ENCODE measurements at places on chromosomes 13 and 19. TPM values are rescaled to one million over a fixed set of nuclear protein-coding genes. Genes with fewer than 3 reads are reported as not detected.

DNA sequence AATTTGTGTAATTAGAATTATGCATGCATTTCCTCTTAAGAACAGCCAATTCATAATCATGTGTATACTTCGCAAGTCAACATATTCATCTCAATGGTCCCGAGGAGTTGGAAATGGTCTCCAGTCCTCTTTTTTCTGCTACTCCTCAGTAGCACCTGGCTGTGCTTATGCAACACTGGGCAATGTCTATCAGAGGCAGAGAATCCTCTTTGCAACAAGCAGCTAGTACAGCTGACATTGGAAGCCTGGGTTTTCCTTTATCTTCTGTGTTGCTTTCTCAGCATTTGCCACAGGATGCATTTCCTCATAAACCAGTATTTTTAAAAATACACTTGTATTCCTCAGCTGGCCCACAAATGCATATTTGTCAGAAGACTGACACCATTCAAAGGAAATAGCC, 405.3 kb upstream of the GPC6 start:
- no peaks in the 10 kb centered on the region for H3K27me3 ChIP-seq
- H3K4me1 ChIP-seq = no peaks in the 10 kb centered on the region
- no peak overlapping the region for H3K4me3 ChIP-seq
- DNase-seq = no peak
- no peak overlapping the region for H3K27ac ChIP-seq

GRCh38 chr19:39546599-39546998, 6.6 kb upstream of the EID2 start:
- no peaks in the 10 kb centered on the region for H3K4me1 ChIP-seq
- H3K4me3 ChIP-seq = no peak overlapping the region
- H3K27ac ChIP-seq = no peak overlapping the region
- H3K36me3 ChIP-seq = no peaks in the 10 kb centered on the region
- no peak for DNase-seq

DNA sequence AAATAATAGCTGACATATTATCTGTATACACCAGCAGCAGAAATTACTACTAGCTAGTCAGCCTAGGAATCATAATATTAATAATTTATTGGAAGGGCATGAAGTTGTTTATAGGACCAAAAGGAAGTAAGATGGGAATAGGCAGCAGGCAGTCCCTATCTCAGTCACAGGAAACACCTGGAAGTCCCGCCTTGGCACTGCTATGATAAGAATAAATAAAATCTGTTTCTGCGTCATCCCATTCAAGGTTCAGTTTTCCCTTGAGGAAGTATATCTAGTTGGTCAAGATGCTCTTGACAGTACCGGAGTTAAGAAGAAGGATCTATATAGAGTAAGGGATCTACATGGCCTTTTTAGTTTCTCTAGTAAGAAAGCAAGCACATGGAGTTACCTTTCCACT, 830.8 kb downstream of the DIAPH3 start:
- no peak overlapping the region for H3K4me3 ChIP-seq
- no peaks in the 10 kb centered on the region for H3K27me3 ChIP-seq
- DNase-seq = no peak
- no peaks in the 10 kb centered on the region for H3K36me3 ChIP-seq

DNA sequence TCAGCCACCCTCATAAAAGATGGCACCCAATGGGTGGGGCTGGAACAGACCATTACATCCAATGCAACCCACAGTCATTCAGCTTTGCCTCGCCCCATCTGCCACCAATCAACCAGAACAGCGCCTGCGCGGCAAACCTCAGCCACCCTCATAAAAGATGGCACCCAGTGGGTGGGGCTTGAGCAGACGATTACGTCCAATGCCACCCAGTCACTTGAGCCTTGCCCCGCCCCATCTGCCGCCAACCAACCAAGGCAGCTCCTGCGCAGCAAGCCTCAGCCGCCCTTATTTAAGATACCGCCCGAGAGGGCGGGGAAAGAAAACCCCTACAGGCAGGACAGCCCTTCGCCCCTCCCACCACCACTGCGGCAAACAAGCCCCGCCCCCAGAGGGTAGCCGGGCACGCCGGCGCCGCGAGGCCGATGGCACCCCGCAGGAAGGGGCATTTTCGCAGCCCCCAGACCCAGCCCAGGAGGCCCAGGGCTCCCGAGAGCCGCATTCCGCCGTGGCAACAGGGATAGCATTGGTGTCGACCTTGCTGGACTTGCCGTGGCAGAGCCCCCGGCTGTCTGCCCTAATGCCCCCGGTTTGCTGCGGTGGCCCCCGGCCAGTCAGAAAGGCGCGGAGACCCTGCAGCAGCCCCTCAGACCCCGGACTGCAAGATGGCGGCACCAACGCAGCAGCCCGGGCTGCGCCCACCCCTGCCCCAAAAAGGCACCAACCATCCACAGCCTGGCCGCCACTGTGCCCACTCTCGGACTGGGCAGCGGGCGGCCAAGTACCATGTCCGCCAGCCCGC, 675 bp downstream of the PEG3 start:
- H3K27me3 ChIP-seq = no peaks in the 10 kb centered on the region
- peak overlapping the region; percentile 91 for H3K27ac ChIP-seq
- H3K4me3 ChIP-seq = peak overlapping the region; percentile 66
- H3K4me1 ChIP-seq = no peaks in the 10 kb centered on the region
- DNase-seq = peak; percentile 55

DNA sequence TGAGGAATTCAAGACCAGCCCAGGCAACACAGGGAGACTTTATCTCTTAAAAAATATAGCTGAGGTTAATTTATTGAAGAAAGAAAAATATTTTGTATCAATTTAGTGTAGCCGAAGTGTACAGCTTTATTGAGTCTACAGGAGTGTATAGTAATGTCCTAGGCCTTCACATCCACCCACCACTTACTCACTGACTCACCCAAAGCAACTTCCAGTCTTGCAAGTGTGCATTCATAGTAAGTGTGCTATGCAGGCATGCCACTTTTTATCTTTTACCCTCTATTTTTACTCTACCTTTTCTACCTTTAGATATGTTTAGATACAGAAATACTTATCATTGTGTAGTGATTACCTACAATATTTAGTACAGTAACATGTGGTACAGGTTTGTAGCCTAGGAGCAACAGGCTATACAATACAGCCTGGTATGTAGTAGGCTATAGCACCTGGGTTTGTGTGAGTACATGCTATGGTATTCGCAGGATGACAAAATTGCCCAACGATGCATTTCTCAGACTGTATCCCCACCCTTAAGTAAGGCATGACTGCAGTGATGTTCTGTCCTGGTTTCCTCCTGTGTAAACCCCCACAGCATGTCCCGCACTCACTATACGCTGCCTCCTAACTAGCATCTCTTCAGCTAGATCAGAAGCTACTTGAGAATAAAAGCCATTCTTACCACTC, 15.3 kb upstream of the ATP12A start:
- H3K36me3 ChIP-seq = no peaks in the 10 kb centered on the region
- H3K4me3 ChIP-seq = no peak overlapping the region
- no peaks in the 10 kb centered on the region for H3K27me3 ChIP-seq
- H3K27ac ChIP-seq = no peak overlapping the region
- DNase-seq = no peak

DNA sequence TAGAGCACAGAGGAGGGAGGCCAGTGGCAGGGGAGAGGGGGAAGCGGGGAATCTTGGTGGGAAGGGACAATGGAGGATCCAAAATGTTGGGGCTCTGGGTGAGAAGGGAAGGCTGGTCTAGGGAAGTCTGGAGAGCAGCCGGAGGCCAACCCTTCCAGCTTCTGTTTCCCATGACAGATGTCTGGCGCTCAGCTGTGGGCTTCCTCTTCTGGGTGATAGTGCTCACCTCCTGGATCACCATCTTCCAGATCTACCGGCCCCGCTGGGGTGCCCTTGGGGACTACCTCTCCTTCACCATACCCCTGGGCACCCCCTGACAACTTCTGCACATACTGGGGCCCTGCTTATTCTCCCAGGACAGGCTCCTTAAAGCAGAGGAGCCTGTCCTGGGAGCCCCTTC, 1.1 kb downstream of the PSENEN start:
- no peaks in the 10 kb centered on the region for H3K27me3 ChIP-seq
- H3K4me3 ChIP-seq = peak overlapping the region; percentile 92
- no peak overlapping the region for H3K27ac ChIP-seq
- H3K4me1 ChIP-seq = peaks cover 39% of the 10 kb centered on the region

Gene FCAR
- 0.41 TPM for total RNA-seq

GRCh38 chr19:51530616-51531015, 854 bp downstream of the SIGLEC6 start:
- H3K4me1 ChIP-seq = no peaks in the 10 kb centered on the region
- H3K36me3 ChIP-seq = no peaks in the 10 kb centered on the region
- H3K27me3 ChIP-seq = no peaks in the 10 kb centered on the region

DNA sequence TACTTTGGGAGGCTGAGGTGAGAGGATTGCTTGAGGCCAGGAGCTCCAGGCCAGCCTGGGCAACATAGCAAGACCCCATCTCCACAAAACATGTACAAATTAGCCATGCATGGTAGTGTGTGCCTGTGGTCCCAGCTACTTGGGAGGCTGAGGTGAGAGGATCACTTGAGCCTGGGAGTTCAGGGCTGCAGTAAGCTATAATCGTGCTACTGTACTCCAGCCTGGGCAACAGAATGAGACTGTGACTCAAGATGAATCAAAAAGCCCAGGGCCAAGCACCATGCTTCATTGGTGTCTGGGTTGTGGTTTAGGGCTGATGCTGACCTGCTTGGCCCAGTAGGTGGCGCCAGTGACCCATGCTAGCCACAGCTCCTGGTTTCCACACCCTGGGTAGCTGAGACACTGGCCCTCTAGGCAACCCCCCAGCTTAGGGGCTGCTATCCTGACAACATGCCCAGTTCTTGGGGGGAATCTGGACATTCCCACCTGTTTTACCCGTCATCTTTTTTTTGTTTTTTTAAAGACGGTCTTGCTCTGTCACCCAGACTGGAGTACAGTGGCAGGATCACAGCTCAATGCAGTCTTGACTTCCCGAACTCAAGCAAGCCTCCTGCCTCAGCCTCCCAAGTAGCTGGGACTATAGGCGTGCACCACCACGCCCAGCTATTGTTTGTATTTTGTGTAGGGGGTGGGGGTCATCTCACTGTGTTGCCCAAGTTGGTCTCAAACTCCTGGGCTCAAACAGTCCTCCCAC, 5.5 kb downstream of the CCDC124 start:
- no peaks in the 10 kb centered on the region for H3K36me3 ChIP-seq
- no peak for DNase-seq
- no peak overlapping the region for H3K27ac ChIP-seq
- no peaks in the 10 kb centered on the region for H3K27me3 ChIP-seq

Gene LRG1
- 3.8 TPM for total RNA-seq

GRCh38 chr13:95269756-95270155, 31.5 kb downstream of the ABCC4 start:
- no peak overlapping the region for H3K27ac ChIP-seq
- H3K36me3 ChIP-seq = no peaks in the 10 kb centered on the region
- no peak overlapping the region for H3K4me3 ChIP-seq
- DNase-seq = no peak
- H3K27me3 ChIP-seq = no peaks in the 10 kb centered on the region

Gene ZNF471
- total RNA-seq = 0.80 TPM

Gene ZNF221
- total RNA-seq = 1.4 TPM

GRCh38 chr13:29954082-29955028, 103.9 kb upstream of the UBL3 start:
- H3K27ac ChIP-seq = no peak overlapping the region
- no peak for DNase-seq
- H3K4me1 ChIP-seq = no peaks in the 10 kb centered on the region
- H3K36me3 ChIP-seq = no peaks in the 10 kb centered on the region
- no peak overlapping the region for H3K4me3 ChIP-seq

DNA sequence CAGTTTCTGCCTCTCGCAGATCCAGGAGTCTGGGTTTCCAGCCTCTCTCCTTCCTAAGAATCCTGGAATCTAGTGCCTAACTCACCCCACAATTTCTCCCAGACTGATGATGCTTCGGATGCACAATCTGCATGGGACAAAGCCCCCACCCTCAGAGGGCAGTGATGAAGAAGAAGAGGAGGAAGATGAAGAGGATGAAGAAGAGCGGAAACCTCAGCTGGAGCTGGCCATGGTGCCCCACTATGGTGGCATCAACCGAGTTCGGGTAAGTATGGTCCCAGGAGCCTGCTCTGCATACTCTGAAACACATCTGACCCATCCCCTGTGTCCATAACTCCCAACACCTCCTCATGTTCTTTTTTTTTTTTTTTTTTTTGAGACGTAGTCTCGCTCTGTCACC, 796 bp downstream of the GRWD1 start:
- no peaks in the 10 kb centered on the region for H3K27me3 ChIP-seq
- peaks cover 46% of the 10 kb centered on the region for H3K36me3 ChIP-seq
- no peak for DNase-seq
- peak overlapping the region; percentile 84 for H3K27ac ChIP-seq
- peaks cover 43% of the 10 kb centered on the region for H3K4me1 ChIP-seq
- peak overlapping the region; percentile 85 for H3K4me3 ChIP-seq

DNA sequence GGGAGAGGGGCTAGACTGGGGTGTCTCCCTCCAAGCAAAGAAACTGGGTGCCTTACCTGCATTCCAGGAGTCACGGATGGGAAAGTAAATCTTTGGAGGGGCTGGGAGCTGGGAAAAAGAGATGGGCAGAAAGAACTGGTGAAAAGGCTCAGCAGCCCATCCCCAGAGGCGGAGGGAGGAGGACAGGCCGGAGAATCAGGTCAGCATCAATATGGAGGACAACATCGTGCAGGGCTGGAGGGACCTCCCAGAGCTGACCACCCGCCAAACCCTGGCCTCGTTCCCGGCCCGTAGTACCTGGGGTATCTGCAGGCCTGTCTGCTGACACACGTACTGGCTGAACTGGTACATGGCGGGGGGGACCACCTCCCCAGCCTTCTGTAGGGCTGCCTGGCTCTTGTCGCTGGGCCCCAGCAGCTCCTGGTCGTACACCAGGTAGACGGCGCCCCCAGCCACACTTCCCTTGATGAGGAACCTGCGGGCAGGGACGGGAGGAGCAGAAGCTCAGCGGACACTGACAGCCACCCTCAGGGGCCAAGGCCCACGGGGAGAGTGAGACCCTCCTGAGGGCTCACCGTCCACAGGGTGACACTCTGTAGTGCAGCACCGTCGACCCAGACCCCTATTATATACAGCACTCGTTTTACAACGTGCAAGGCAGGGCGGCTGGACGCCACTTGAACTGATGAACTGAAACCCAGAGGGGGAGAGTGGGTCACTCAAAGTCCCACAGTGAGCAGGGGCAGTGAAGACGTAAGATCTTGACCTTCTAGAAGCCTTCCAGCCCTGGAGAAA, 830 bp downstream of the MICOS13 start:
- peaks cover 5% of the 10 kb centered on the region for H3K4me1 ChIP-seq
- H3K27ac ChIP-seq = peak overlapping the region; percentile 90
- no peak for DNase-seq
- H3K36me3 ChIP-seq = no peaks in the 10 kb centered on the region

- peaks cover 11% of the 10 kb centered on the region for H3K36me3 ChIP-seq
- no peak overlapping the region for H3K4me3 ChIP-seq
- no peaks in the 10 kb centered on the region for H3K27me3 ChIP-seq
- H3K4me1 ChIP-seq = no peaks in the 10 kb centered on the region
Measured at GRCh38 chr13:21538753-21539152, 65.2 kb downstream of the MICU2 start.
